Putamen (tissue), 1 donor: ENCODE measurements at places on chromosomes 6 and 20.

DNA sequence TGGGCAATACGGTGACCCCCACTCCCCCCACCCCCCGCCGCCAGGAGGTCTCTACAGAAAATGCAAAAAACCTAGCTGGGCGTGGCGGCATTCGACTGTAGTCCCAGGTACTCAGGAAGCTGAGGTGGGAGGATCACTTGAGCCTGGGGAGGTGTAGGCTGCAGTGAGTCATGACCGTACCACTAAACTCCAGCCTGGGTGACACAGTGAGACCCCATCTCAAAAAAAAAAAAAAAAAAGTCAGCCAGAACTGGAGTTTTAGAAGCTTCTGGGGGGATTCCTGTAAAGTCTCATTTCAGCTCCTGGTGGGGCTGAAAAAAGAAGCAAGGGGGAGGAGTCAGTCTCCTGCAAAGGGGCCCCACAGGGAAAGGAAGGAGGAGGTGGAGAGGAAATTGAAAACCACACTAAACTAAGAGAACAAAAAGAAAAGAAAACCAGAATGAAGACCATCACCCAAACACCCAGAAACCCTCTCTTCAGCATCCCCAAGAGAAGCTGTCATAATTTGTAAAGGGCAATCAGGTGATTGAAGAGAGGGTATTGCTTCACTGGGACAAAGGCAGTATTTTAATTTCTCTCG lies 50.4 kb downstream of the NOL4L start:
- DNase-seq = no peak

DNA sequence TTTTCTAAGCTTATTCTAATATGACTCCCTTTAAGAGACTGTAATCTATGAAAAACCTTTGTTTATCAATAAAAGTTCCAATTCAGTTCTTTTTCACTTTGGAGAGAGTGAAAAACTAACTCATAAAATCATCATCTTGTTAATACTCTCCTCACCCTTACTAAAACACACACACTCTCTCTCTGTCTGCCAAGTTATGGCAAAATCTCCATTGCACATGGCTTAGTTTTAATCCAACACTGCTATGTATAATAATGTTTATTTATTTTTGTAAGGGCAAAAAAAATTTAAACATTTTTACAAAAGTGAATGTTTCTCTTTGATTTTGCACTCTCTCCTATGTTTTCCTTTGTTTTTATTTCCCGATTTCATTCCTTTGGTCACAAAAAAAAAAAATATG lies 253.2 kb downstream of the BMP7 start:
- no peak for DNase-seq

- DNase-seq = no peak
Measured at GRCh38 chr20:10404959-10405530, 29.0 kb downstream of the MKKS start.

- DNase-seq = no peak
Measured at GRCh38 chr20:51442602-51443001, 99.9 kb downstream of the NFATC2 start.

GRCh38 chr20:59972037-59972801 lies 14.0 kb downstream of the CDH26 start:
- no peak for DNase-seq

DNA sequence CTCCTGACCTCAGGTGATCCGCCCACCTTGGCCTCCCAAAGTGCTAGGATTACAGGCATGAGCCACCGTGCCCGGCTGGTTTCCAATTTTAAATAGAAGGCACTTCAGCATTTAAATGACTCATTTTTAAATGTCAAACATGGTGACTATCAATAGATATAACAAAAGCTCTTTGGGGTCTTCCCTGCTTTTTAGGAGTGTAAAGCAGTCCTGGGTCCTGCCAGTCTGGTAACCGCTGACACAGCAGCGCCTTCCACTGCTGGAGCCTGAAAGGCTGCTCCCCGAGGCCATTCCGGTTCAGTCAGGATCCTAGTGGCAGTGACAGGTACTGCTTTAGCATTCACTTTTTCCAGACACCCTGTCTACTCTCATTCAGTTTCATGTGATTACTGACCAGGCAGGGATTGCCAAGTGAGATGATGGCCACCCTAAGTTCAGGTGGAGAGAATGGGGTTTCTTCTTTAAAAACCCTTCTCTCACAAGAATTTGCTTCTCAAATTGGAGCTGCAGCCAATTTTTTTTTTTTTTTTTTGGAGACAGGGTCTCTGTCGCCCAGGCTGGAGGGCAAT lies 5.1 kb downstream of the DIDO1 start:
- DNase-seq = no peak

DNA sequence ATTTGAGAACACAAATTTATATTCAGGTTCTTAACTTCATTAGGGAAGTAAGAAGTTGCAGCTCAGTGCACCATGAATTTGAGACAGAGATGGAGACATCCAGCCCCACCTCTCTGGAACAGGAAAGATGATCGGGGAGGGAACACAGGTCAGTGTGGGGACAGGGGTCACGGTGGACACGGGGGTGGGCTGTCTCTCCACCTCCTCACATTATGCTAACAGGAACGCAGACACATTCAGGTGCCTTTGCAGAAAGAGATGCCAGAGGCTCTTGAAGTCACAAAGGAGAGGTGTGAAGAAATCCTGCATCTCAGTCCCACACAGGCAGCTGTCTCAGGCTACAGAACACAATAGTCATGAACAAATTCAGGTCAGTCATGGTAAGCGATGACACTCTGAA lies 3.1 kb downstream of the HLA-C start:
- no peak for DNase-seq

DNA sequence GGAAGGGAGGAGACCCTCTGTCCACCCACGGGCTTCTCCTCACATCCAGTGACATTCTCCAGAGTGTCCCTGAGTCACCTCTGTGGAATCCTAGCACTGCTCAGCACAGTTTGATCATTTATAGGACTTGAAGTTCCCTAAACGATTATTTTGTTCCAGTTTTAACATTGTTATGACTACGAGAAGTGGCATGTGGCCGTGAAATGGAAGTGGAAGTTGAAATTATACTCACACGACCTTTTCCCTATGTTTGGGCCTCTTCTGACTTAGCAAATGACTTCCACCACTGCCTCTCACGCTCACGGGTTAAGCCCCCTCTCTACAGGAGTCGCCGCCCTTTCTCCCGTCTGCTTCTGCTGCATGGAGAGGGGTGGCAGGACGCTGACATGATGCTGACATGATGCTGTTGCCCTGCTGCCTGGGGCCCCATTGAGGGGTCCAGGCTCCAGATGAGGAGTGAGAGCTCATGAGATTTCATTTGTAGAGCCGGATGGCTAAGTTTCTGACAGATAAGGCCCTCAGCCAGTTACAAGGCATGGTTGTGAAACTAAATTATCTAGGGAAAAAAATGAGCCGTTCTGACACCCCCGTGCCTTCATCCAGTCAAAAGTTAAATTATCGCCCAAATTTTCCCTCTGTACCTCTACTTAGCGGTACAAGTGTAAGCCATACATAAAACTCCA lies 153.6 kb upstream of the UST start:
- DNase-seq = no peak

DNA sequence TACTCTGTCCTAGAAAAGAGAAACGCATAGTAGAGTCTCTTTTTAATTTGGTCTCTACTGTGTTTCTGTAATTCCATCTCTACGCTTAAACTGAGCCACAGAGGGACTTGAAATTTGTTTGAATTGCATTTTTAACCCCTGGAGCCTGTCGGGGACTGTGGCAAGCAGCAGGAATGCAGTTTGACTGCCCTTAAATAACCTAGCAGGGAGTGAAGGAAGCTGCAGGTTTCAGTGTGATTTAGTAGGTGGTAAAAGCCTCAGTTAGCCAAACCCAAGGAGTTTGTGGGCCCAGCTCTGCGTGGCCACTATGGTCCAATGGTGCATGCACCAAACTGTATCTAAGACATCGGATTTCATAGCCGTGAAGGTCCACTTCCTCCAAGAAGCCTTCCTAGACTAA lies 70.3 kb upstream of the MC3R start:
- DNase-seq = no peak

DNA sequence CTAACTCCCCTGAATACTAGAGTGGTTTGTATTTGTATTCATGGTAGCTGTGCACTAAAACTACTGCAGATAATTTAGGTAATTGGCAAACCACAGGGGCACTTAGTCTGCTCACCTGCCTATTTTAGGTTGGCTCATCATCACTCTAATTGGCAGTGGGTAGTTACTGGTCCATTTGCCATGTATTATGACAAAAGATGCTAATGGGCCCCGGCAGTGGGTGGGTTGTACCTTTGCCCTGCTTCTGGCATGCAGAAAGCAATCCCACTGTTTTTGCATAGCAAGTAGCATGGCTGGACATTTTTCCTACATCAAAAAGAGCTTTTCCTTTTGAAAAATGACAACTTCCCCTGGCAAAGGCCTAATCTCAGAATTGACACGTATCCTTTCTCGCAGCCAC lies 741.4 kb upstream of the MAP3K7 start:
- DNase-seq = no peak

DNA sequence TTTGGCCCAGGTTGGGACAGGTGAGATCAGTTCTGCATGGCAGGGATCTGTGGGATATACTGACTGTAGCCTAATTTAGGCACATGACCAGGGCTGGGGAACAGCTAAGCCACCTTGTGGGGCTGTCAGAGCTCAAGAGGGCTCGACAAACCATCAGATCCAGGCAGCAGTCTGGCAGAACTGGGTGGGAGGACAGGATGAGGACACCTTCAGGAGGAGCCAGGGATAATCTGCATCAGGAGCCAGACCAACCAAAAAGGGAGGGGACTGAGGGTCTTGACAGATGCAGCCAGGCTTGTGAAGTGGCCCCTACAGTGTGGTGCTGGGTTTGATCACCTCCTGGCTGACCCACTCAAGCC lies 123.4 kb downstream of the MAFB start:
- no peak for DNase-seq

DNA sequence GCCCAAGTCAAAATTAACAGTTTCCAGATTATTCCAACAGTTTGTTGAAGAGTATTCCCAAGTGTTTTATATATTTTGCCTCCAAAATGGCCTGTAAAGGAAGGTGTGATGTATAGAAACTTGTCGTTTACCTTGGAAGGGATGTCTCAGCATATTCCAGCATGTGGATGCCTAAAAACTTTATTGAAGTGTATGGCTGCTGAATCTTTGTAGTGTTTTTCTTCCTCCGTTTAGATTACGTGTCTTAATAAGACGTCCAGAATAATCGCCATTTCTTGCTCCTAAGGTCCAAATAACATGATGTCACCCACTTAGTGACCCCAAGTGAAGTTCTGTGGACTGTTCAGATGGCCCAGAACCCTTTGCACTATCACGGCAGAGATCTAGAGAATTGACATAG lies 18.0 kb upstream of the SF3B5 start:
- DNase-seq = no peak

- no peak for DNase-seq
Measured at GRCh38 chr20:61140576-61140975, 111.5 kb upstream of the CDH4 start.

DNA sequence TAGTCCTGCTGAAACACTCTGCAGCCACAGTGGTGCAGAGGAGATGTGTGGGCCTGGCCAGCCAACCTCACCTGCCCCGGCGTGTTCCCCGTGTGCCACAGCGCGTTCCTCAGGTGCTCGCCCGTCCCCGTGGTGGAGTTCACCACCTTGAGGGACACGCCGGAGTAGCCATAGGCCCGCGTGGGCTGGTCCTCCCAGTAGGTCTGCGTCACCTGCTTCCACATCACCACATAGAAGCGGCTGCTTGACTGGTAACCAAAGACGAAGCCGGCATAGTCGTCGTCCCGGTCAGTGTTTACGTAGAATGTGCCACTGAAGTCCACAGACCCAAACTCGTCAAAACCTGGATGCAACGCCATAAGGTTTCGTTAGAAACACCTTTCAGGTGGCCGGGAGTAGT lies 31.5 kb downstream of the THBS2 start:
- DNase-seq = no peak

DNA sequence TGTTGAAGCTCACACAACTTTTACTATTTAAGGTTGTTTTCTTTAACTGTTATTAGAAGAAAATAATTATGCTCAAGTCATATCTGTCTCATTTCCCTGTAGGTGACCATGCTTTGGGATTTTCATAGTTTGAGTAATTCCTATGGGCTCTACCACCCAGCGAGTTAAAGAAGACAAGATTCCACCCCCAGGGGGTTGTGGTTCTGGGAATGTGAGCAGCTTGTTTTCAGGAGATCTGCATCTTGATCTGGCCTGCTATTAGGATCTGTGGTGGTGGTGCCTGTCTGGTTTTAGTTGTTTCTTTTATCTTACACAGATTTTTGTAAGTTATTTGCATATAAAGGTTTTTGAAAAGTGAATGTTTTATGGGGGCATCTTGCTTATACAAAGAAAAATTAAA lies 20.2 kb upstream of the REV3L start:
- DNase-seq = no peak
